ENCODE measurements at places on chromosomes 4 and X.

- DNase-seq, result no peak
Measured at GRCh38 chrX:107654566-107654871, 26.2 kb downstream of the PRPS1 start.

- DNase-seq, result no peak
Measured at GRCh38 chr4:157221426-157221894, 932 bp downstream of the GRIA2 start.

- no peak for DNase-seq
Measured at GRCh38 chrX:124747295-124747694, 400.9 kb downstream of the SH2D1A start.

- DNase-seq, result no peak
Measured at GRCh38 chr4:14018191-14018853, 390.8 kb upstream of the BOD1L1 start.

GRCh38 chr4:159195361-159195769, 92.5 kb downstream of the RAPGEF2 start:
- DNase-seq, result no peak

DNA sequence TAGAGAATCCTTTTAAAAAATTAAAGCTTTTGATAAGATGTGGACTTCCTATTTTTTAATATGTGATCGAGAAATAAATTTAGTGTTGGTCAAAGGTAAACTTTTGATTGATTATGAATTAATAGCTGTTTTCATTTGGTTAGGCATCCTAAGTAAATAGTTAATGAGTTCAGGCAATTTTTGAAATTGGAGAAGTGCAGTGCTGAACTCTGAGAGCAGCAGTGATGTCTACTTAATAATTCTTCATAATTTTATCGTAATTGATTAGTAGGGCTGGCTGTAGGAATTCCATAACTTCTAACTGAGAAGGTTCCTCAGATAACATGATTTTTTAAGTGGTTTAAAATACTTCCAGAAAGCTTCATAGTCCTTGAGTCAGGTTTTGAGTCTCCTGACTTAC, 1.5 kb downstream of the MND1 start:
- DNase-seq, result no peak

DNA sequence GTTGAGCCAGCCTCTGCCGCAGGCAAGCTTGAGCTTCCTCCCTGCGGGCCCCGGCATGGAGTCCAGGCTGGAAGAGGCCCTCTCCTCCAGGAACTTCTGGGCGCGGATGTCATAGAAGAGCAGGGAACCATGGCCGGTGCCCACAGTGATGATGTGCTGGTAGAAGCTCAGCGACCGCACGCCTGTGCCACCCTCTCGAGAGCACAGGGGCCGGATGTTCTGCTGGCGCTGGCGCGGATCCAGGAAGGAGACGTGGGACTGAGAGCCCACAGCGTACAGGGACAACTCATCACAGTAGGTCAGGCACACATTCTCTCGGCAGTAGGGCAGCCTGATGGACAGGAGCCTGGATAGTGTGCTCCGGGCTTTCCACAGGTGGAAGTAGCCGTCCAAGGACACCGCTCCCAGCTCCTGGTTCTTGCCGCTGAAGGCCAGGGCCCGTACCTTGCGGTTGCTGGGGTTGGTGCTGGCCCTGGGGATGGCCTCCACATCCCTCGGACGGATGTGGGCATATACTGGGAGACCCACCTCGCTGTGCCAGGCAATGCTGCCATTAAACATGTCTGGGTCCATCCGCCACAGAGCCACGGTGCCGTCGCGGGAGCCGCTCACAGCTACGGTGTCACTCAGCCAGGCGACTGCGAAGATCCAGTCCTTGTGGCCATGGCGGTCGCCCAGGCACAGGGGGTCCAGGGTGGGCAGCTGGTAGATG, 1.2 kb downstream of the DCAF12L2 start:
- no peak for DNase-seq

DNA sequence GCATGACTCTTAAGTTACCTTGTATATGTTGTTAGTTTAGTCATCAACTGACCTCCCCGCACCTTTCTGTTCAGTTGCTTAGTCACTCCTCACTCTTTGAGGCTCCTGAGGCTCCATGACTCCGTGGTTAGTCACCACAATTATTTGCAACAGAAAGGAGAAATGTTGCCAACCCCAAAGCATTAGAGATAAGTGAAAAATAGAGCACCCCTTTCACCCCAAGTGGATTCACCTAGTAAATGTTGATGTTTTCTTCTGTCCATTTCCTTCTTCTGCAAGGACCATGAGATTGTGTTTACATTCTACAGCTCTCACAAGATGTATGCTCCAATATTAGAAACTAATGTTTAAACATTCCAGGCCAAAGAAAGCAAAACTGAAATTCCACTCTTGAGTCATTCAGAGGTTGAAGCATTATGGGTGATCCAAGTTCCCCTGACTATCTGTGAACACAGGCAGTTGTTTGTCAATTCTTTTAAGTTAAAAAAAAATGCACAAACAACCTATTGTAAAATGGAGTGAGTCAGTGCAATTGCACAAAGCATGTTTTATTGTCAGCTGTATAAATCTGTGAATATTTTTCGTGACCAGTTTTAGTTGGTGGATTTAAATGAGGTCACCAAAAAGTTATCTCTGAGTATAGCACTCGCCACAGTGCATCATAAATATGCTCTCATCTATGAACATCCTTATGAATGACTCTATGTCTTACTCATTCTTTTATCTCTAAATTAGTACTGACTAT, 552.4 kb upstream of the MAGEB2 start:
- peak; percentile 56 for DNase-seq

- DNase-seq, result no peak
Measured at GRCh38 chrX:123454712-123455431, 270.8 kb downstream of the GRIA3 start.

DNA sequence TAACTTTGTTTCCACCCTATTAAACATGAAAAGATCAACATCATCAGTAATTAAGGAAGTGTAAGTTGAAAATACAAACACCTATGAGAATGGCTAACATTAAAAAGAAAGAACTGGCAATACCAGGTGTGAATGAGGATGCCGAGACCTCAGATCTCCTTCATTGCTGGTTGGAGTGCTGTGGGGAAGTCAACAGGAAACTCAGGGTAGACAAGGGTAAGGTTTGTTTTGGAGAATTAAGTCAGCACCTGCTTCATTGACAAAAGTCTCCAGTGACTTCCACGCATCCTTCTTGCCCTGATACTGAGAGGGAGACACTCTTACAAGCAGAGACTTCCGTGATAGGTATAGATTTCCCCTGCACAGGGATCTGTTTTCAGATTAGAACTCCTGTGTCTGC, 106.1 kb downstream of the IRF2 start:
- DNase-seq, result no peak

DNA sequence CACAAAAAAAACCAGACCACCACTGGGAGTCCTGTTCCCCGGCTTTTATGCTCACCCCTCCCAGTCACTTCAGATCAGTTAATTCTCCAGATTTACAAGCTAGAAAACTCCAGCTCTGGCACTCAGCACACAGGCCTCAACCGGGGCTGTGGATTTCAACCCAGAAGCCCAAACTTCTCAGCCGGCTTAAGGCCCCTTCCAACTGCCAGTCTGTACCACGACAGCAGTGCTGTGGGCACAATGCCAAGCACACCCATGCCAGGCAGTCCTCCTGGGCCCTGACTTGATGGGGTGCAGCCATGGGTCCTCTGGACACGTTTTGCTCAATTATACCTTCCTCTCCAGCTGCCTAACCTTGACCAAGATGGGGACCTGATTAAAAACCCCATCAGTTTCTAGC, 12.2 kb downstream of the SOD3 start:
- DNase-seq, result no peak

GRCh38 chr4:57220172-57220571, 110.0 kb upstream of the IGFBP7 start:
- DNase-seq, result no peak

- no peak for DNase-seq
Measured at GRCh38 chr4:184074677-184075388, 142.8 kb downstream of the ENPP6 start.

DNA sequence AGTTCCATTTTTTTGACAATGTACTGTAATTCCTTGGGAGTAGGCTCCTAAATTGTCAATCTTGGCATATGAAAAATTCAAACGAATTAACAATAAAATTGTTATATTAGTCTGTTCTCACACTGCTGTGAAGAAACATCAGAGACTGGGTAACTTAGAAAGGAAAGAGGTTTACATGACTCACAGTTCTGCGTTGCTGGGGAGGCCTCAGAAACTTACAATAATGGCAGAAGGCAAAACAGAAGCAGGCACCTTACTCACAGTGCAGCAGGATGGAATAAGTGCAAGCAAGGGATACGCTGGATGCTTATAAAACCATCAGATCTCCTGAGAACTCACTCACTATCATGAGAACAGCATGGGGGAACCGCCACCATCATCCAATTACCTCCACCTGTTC, 246.4 kb upstream of the TRAM1L1 start:
- DNase-seq, result no peak

- DNase-seq, result no peak
Measured at GRCh38 chrX:129955682-129956081, 26.8 kb upstream of the BCORL1 start.

- DNase-seq, result peak; percentile 1
Measured at GRCh38 chr4:55819634-55820033, at the start of gene EXOC1L. Gene EXOC1L, plus strand, starts transcription at chr4:55819790. Its CDS starts 237 bp downstream, at chr4:55820027.

GRCh38 chr4:3285558-3286334, 7.1 kb upstream of the RGS12 start:
- no peak for DNase-seq

GRCh38 chr4:39750216-39750615, 52.3 kb downstream of the UBE2K start:
- no peak for DNase-seq

DNA sequence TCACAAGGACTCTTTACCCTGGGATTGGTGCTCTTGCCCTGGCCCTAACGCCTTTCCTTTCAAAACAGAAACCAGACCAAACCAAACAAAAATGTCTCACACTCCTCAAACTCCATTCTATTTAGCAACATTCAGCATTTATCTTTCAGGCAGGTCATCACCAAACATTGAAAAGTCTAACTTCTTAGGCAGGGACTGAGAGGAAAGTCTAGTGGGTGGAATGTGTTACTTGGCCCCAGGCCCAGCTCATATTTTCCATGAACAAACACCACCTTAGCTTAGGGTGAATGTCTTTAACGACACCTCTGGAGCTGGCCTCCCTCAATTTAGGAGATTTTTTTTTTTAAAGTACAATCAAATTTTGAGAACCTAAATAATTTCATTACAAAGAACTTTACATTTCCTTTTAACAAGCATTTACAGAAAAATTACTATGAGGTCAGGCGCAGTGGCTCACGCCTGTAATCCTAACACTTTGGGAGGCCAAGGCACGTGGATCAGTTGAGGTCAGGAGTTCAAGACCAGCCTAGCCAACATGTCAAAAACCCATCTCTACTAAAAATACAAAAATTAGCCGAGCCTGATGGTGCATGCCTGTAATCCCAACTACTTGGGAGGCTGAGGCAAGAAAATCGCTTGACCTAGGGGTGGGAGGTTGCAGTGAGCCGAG, 10.2 kb upstream of the N4BP2 start:
- DNase-seq, result peak; percentile 25

DNA sequence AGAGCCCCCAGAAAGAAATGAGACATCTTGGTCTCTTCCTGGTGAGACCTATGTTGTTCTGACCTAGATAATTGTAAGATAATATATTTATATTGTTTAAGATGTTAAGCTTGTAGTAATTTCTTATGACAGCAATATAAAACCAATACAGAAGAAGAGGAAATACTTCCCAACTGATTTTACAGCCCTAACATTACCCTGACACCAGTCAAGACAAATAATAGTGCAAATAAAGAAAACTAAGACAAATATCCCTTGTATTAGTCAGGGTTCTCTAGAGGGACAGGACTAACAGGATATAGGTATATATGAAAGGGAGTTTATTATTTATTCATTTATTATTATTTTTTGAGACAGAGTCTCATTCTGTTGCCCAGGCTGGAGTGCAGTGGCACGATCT, 18.7 kb downstream of the TCEAL8 start:
- DNase-seq, result no peak

DNA sequence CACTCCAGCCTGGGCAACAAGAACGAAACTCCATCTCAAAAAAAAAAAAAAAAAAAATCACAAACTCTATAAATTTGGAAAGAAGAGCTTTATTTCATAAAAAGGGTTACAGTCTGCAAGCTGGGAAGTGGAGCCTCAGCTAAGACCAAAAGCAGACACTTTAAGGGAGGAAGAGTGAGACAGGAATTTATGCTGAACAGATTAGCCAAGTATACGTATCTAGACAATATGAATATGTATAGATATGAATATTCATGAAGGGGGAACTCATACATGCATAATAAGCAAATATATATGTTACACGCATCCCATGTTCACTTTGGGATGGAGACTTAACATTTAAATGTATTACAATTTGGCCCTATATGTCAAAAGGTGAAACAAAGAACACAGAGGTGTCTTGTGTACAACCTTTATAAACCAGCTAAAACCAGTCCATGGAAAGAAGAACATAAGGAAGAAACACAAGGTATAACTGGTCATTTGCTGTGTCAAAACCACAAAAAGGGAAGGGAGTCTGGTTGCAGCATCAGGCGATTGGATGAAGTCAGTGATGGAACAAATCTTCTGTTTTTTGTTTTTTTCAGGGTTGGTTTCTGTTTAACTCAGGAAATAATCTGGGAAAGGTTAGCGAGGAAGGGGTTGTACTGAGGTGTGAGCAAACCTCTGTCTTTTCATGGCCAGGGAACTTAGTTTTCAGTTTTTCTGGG, 130.0 kb upstream of the MAOA start:
- DNase-seq, result no peak

DNA sequence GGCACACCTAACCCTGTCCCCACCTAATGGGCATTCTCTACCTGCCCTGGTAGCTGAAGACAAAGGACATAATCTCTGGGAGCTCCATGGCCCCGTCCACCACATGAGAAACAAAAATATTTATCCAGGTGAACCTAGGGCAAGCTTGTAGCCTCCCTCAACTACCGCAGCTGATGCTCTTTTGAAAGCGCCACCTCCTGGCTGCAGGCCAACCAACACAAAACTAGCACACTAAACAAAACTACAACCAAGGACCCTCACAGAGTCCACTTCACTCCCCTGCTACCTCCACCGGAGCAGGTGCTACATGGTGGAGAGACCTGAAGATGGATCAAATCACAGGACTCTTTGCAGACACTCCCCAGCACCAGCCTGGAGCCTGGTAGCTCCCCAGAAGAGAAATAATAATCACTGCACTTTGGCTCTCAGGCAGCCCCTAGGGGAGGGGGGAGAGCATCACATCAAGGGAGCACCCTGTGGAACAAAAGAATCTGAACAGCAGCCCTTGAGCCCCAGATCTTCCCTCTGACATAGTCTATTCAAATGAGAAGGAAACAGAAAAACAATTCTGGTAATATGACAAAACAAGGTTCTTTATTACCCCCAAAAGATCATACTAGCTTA, 111.3 kb upstream of the ATP8A1 start:
- no peak for DNase-seq

Measured in fibroblast of skin of left quadriceps (primary cell).